H54 (cell line): ENCODE measurements at places on chromosomes 5 and 9.

- DNase-seq, result no peak
Measured at GRCh38 chr9:12776513-12777055, 1.8 kb downstream of the LURAP1L start.

GRCh38 chr5:2622866-2623265 lies 128.6 kb downstream of the IRX2 start:
- DNase-seq, result no peak

- no peak for DNase-seq
Measured at GRCh38 chr9:132487351-132487791, 77.4 kb downstream of the CFAP77 start.

GRCh38 chr9:92404042-92404836 lies at the start of gene OGN:
TSS of gene OGN (minus strand) at chr9:92404578. CDS start at chr9:92403407, 1,171 bp downstream.
- DNase-seq, result no peak

- no peak for DNase-seq
Measured at GRCh38 chr9:33223696-33224095, 16.3 kb upstream of the SPINK4 start.

GRCh38 chr9:93122721-93123221 lies 11.3 kb downstream of the NINJ1 start:
- no peak for DNase-seq

DNA sequence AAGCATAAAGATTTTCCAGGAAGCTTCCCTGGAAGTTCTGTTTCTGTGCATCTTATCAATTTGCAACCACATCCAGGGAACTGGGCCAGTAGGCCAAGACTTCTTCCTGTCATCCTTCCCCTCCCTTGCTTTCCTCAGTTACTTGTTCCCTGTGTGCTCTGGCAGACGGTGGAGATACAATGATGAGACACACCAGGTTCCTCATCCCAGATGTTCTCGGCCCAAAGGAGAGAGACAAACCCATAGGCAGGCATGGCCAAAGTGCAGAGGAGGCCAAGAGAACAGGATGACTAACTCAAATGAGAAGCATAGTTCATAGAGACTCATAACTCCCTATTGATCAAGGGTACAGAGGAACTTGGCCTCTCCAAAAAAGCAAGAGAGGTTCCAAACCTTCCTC lies 652.6 kb downstream of the CCDC171 start:
- no peak for DNase-seq

DNA sequence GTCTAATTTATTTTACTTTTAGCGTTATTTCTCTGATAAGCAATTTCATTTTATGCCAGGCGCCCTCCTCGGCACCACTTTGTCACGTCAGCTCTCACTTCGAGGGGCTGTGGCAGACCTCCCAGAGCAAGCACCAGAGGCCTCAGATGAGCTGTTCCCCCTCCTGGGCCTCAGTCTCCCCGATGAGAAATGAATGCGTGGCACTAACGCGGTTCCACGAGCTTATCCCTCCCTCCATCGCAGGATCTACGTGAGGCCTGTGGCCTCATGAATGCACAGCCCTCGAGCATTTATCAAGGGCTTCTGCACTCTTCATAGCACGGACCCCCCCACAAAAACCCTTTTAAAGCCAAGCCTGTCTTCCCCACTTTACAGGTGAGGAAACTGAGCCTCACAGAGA lies 205.2 kb downstream of the CDK5RAP2 start:
- DNase-seq, result no peak
